Astrocyte (in vitro differentiated cells and primary cell): ENCODE measurements at places on chromosomes 6 and 20.

- DNase-seq, result no peak
Measured at GRCh38 chr6:47016909-47017308, 25.2 kb downstream of the ADGRF1 start.

GRCh38 chr20:51712501-51713212, 55.5 kb downstream of the ATP9A start:
- peak; percentile 39 for DNase-seq

GRCh38 chr20:57483287-57484050, 41.5 kb downstream of the CTCFL start:
- DNase-seq, result no peak

- DNase-seq, result no peak
Measured at GRCh38 chr6:138557147-138557546, 57.9 kb upstream of the NHSL1 start.

- DNase-seq, result no peak
Measured at GRCh38 chr6:38713812-38714211, 1.3 kb upstream of the DNAH8 start.

DNA sequence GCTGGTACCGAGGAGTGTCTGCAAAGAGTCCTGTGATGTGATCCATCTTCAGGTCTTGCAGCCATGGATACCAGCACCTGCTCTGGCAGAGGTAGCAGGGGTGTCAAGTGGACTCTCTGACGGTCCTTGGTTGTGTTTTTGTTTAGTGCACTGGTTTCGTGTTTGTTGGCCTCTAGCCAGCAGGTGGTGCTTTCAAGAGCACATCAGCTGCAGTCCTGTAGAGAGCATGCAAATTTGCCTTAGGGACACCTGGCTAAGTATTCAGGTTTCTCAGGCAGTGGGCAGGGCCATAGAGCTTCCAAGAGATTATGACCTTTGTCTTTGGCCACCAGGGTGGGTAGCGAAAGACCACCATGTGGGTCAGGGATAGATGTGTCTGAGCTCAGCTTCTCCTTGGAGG, 14.5 kb upstream of the RGS17 start:
- no peak for DNase-seq

DNA sequence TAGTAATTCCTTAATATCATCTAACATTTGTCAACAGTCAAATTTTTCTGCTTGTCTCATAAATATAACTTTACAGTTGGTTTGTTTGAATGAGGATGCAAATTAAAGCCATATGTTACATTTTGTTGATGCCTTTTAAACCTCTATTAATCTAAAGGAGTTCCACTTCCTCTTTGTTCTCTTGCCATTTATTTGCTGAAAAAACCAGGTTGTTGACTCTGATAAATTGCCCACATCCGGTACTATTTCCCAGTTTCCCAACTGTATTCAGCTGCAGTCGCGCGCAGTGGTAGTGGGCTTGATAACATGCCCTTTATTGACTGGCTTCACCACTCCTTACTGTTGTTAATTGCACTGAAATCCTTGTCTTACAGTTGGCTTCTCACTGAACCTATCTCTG, 32.8 kb upstream of the SIRPB2 start:
- no peak for DNase-seq

GRCh38 chr6:142940487-142940886, 4.5 kb downstream of the HIVEP2 start:
- peak; percentile 85 for DNase-seq

DNA sequence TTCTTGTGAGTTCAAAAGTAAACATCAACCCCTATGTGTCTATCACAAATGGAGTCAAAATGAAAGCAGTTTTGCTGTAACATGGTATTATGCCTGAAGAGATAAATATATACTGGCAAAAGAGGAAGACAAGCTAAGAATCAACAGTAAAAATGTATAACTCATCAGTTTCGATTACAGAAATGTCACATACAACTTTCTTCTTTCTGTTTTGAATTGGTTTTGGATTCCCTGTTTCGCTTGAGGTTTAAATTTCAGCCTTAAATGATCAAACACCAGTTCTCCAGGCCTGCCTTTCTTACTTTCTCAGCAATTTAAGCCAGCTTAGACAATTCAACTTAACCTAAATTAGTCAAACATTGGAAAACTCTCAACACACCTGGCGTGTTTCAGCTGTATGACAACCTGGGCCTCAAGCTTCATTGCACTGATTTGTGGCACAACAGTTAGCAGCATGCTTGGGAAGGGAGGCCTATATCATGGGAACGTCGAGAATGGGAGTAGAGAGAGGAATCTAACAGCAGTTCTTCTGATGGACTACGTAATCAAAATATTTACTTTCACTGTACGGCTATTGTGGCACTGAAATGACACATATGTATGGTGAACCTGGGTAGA, 51.9 kb upstream of the MARCKS start:
- DNase-seq, result no peak

DNA sequence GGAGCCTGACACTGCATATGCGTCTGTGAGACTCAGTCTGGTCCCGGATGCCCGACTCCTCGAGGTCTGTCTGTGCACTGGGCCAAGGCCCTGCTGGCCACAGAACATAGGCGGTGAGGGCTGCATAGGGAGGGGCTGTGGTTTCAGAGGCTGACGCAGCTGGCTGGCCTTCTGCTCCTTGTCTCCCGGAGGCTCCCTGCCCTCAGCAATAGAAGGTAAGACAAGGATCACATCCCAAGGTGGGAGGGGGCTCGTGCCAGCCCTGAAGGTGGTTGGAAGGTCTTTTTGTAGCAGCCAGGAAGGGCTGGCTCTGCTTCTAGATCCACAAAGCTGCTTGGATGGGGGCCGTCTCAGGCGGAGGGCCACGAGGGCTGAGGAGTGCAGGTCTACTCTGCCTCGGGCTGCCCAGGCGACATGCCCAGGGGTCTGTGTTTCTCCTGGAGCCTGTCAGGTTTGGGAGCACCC, 239.8 kb upstream of the SULF2 start:
- DNase-seq, result peak; percentile 98

GRCh38 chr20:33653900-33654596, 8.1 kb upstream of the C20orf144 start:
- DNase-seq, result no peak

DNA sequence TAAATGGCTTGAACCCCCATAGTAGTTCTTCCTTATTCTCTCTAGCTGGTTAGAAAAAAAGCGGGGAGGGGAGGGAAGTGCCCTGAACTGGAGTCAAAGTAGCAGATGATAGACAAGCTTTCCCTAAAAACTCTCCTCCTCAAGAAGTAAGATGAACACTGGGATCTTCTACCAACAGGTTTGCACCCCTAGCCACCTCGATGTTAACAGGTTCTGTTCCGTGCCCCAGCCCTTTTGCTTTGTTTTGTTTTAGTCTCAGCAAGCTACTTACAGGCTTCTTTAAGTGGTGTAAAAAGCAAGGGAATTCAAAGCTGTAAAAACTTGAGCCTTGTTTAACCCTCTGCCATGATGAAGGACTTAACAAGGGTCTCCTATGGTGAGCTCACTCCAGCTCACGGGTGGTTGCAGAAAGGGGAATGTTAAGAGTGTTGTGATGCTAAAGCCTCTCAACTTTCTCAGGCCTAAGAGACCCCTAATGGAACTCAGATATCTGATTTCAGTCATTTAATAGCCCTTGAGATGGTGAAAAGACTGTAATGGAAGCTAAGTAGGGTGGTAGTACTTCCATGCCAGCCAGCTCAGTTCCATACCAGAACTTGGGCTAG, 106.0 kb downstream of the FOXO3 start:
- DNase-seq, result no peak

DNA sequence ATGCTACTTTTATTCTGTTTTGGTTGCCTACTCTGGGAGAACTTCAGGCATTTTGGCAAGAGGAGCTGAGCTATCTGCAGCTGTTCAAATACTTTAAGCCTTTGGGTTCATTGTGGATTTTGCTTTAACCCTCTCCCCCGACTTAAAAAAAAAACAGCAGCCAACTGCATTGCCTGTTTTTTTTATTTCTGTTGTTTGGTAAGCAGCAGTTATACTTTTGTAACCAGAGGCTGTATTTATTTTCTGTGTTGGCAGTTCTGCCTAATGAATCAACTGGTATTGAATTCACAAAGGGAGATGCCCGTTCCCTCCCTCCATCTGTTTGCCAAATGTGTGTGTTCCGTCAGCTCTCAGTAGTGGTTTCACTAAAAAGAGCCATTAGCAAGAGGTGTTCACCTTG, 484.0 kb downstream of the UTRN start:
- DNase-seq, result no peak

- DNase-seq, result no peak
Measured at GRCh38 chr6:159908979-159909378, 18.2 kb downstream of the MAS1 start.

DNA sequence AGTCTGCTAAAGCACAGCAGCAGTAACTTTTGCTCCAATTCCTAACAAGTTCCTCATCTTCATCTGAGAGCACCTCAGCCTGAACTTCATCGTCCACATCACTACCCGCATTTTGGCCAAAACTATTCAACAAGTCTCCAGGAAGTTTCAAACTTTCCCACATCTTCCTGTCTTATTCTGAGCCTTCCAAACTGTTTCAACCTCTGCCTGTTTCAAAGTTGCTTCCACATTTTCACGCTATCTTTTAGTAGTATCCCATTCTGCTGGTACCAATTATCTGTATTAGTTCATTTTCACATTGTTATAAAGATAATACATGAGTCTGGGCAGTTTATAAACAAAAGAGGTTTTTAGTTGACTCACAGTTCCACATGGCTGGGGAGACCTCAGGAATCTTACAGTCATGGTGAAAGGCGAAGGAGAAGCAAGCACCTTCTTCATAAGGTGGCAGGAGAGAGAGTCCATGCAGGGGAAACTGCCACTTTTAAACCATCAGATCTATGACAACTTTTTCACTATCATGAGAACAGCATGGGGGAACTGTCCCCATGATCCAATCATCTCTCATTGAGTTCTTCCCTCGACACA, 99.4 kb upstream of the GRIK2 start:
- DNase-seq, result peak; percentile 2

GRCh38 chr20:944774-945410, 28.8 kb upstream of the ANGPT4 start:
- no peak for DNase-seq

DNA sequence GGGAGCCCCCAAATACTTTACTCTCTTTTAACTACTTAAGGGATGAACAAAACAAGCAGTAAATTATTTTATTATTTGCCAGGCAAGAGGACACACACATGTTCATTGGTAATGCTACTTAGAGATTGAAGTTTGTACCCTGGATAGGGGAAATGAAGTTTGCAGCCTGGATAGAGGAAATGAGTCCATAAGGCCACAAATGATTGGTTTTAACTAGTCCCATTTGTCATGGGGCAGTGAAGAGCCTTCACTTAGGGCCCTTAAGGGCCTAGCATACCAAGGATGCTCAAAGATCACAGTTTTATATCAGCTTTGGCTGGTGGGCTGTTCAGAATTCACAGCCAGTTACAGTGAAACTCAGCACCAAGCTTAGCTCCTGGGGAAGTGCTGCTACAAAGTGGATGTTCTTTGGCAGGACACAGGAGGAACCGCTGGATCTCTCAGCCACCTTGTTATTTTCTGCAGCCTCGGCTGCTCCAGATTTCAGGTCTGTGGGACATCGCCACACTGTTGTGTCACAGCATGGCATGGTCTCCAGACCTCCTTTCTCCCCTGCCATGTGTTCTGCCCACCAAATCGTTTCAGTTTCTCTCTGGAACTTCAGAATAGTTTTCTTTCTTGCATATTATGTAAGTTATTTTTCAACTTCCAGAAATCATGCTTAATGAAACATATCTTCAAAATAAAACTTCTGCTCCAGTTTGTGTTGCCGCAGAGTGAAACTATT, 41.8 kb downstream of the NCOA7 start:
- DNase-seq, result no peak

- peak; percentile 74 for DNase-seq
Measured at GRCh38 chr20:19973961-19974629, 43.1 kb upstream of the NAA20 start.

DNA sequence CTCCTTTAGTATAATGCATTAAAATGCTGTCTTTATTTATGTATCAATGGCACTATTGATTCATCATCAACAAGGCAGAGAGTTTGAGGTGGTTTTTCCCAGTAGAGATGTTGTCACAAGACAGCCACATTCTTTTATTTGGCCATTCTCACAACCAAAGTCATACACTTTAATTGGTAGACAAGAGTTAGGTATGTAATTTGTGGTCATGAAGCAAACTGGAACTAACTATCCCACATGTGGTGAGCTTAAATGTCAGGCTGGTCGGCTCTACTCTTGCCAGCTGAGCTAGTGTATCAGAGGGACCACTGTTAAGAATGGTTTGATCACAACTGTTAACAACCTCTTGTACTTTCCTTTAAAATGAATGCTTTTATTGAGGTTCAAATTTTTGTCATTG, 714.6 kb downstream of the CD109 start:
- DNase-seq, result peak; percentile 76

GRCh38 chr6:5424726-5425125, 163.4 kb downstream of the FARS2 start:
- DNase-seq, result no peak

- peak; percentile 31 for DNase-seq
Measured at GRCh38 chr6:112013051-112013450, 40.9 kb upstream of the CCN6 start.

- DNase-seq, result peak; percentile 81
Measured at GRCh38 chr6:31826793-31827285, 699 bp upstream of the HSPA1B start.

DNA sequence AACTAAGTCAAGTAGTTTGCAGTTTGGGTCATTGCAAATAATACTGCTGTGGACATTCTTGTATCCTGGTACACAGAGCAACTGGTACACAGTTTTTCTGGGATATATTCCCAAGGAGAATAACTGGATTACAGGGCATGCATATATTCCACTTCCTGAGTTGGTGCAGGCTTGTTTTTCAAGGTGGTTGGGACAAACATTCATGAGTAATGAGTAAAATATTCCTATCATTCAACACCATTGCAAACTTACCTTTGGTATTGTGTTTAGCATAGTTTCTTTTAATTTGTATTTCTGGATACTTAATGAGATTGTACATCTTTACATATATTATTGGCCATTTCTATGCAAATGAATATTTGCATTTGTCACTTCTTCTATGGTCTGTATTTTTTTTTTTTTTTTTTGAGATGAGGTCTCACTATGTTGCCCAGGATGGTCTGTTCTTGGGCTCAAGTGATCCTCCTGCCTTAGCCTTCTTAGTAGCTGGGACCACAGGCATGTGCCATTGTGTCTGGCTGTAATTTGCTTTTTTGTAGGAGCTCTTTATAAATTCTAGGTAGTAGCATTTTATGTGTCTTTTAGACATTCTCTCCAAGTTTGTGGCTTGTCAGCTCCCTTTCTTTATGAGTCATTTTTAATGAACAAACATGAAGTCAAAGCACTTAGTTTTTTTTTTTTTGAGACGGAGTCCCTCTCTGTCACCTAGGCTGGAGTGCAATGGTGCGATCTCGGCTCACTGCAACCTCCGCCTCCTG, 158.7 kb downstream of the SOX4 start:
- DNase-seq, result peak; percentile 66

DNA sequence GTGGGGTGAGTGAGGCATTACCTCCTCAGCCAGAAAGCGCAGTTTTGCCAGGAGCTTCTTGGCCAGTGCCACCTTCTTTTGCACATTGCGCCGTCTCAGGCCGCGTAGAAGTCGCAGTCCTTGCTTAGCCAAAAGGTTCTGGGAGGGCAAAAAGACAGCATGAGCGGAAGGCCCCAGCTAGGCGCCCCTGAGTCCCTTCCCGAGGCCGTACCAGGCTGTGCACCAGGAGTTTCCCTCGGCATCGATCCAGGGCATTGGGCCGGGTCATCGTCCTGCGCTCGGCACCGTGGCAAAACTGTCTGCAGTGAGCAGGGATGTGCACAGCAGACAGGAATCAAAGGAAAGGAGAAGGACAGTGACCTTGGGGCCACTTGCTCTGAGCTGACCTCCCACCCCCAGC, 20.2 kb upstream of the SPAG4 start:
- no peak for DNase-seq

GRCh38 chr6:44223319-44224028, at the start of gene SLC29A1:
Gene SLC29A1, plus strand, starts transcription at chr6:44223595. Its CDS starts 3,719 bp downstream, at chr6:44227314.
- no peak for DNase-seq

GRCh38 chr20:46230801-46231282, 77.5 kb downstream of the CDH22 start:
- DNase-seq, result peak; percentile 15
